ENCODE measurements at places on chromosomes 13 and 19.

- DNase-seq, result no peak
Measured at GRCh38 chr13:37492741-37493514, 105.6 kb downstream of the POSTN start.

- peak; percentile 93 for DNase-seq
Measured at GRCh38 chr19:11924886-11925650, at the start of gene ZNF700. Gene ZNF700, plus strand, starts transcription at chr19:11925107. Its CDS starts 104 bp downstream, at chr19:11925211.

DNA sequence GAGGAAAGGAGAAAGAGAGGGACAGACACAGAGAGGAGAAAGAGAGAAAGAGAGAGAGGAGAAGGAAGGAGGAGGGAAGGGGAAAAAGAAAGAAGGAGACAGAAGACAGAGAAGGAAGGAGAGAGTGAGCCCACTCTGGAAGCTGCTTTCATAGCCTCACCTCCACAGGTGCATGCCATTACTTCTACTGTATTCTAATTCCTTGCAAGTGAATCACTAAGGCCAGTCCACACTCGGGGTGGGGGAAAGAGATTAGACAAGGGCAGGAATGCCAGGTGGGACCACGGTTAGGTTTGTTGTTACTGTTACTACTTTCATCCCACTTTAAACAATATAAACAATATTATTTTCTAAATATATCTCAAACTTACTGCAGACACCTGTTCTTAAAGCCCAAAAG lies 684.5 kb upstream of the ARGLU1 start:
- no peak for DNase-seq

DNA sequence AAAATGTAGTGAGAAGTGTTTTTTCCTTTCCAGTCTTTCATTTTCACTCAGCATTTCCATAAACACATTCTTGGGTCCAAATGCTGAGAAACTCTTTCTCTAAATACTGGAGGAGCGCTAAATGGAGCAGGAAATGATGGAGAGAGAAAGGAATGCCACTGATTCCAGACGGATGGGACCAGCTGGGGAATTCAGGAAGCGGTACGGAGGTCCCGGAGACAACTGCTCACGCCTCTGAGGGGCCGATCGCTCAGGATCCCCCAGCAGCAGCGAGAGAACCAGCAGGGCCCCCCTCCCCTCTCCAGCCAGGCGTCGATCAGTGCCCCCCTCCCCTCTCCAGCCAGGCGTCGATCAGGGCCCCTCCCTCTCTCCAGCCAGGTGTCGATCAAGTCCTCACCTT lies 13.2 kb downstream of the RASA3 start:
- DNase-seq, result no peak
